ENCODE measurements at places on chromosomes 16 and 17.

DNA sequence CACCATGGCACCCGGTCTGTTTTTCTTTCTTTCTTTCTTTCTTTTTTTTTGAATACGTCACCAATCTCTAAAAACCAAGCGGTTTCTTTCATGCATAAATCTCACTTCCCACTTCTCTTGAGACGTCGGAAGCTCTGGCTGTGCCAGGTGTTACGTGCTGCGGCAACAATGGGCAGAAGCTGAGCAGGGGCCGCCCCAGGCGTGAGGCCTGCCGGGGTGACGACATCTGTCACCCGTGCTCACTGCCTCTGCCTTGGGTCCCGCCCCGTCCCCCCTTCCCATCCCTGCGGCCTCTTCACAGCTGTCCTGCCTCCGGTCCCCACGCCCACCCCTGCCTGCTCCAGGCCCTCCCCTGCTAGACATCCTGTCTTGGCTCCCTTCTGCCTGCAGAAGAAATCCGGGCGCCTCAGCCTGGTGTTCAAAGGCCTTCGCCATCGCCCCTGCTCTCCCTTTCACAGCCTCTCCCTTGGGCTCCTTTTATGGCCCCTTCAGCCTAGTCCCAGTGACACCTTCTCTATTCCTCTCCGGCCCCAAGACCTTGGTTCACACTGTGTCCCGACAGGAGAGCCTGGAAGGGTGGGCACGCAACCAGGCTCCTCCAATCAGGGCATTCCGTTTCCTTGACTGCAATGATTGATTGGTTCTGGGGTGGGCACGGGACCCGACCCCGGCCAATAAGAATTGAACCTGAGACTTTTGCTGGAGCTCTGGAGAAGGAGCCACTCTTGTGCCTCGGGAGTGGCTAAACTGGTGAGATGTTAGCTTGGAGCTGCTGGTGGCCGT is 4.8 kb downstream of the P2RX1 start:
- DNase-seq, result peak; percentile 87

DNA sequence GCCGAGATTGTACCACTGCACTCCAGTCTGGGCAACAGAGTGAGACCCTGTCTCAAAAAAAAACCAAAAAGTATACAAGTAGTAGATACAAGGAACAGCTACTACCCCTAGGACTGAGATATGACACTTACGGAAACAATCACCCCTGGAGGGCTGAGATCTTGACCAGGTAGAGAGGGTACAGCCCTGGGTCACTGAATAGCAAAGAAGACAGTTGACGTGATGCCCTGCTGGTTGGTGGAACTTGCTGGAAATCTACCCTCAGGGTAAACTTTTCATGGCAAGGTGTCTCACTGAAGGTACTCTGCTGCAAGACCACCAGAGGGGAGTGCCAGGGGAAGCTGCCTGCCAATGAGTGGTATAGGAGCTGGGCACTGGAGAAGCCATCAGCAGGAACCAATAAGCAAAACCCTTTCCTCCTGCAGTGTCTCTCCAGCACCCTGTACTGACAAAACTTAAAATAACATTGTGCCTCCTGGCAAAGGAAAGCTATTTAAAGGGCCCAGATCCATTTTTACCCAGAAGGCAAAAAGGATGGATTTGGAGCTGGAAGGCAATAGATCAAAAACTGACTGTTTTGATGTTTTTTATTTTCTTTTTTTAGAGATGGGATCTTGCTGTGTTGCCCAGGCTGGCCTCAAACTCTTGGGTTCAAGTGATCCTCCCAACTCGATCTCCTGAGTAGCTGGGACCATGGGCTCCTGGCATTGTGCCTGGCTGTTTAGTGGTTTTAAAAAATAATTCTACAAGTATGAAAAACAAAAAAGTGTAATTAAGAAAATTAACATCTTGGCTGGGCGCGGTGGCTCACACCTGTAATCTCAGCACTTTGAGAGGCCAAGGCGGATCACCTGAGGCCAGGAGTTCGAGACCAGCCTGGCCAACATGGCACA is 11.3 kb upstream of the PDXDC1 start:
- no peak for DNase-seq

DNA sequence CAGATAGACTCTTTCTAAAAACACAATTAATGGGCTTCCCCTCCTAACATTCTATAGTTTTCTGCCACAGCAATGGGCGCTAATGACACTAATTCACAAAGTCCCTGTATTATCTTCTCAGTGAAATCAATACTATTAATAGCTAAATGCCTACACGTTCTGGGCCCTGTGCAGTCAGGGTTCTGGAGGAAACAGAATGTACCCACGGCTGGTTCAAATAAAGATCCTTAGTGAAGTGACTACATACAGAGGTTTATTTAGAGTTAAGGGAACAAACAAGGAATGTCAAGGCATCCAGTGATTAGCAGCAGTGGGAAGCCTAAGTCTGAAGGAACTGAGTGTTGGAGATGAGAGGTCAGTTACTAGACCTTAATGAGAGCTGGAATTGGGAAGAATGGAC is 43.5 kb upstream of the MTMR4 start:
- no peak for DNase-seq

DNA sequence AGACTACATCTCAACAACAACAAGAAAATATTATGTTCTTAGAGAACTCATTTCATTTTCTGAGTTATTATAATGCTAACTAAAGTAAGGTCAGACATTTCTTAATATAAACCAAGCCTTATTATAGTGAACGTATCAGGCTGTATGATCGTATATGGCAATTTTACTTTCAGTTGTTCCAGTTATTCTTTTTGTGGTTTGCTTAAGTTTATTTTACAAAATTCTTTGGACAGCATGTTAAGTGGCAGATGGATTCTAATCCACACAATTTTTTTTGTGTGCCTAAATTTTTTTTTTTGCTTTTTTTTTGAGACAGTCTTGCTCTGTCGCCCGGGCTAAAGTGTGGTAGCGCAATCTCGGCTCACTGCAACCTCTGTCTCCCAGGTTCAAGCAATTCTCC is 59.0 kb downstream of the VMP1 start:
- no peak for DNase-seq

DNA sequence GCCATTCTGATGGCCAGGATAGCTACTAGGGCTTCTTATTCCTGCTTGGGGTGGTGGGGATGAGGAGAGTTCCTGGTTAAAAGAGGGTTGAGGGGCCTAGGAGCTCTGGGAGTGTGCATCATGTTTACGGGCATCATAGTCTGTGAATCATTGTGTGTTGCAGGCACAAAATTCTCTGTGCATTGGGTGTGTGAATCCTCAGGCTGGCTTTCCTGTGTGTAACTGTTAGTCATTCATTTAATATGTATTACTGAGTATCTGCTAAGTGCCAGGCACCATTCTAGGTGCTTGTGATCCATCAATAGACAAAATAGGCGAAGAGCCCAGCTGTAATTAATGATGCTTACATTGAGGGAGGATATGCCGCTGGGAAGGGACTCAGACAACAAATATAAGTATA is 5.8 kb downstream of the PPY start:
- no peak for DNase-seq

- DNase-seq, result peak; percentile 65
Observed at GRCh38 chr17:28901866-28902818, 737 bp downstream of the DHRS13 start.

DNA sequence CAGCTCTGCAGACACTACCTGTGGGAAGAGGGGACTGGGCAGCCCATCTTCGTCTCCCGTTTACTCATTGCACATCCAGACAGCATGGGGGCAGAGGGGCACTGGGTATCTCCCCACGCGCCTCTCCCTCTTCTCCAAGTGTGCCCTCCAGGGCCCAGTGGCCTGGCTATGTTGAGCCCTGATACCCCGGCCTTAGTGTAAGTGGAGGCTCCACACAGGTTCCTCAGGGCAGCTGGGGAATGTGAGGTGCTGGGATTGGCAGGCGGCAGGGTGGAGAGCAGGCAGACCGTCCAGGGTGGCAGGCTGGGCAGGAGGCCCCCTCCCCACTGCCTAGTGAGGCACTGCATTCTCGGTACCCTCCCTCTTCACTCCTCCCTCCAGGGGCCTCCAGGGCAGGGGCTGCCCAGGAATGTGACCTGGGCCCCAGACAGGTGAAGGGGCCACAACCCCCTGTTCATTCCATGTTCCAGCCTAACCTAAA is 13.2 kb upstream of the NAGLU start:
- DNase-seq, result no peak

DNA sequence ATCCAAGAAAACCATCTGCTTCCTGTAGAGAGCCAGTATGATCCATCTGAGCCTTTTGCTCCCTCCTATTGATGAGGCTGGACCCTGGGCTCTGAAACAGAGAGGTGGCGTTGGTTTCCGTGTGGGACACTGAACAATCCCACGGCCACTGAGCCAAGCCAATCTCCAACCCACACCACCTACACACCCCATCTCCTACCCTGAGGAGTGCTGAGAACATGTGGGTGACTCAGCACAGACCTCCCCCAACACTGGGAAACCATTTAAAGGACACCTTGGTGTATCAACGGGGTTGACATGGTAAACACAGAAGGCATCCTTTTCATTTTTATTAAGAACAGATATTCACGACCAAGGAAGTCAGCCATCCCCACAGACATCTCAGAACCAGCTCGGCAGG is 332.1 kb downstream of the SLC39A11 start:
- DNase-seq, result no peak

DNA sequence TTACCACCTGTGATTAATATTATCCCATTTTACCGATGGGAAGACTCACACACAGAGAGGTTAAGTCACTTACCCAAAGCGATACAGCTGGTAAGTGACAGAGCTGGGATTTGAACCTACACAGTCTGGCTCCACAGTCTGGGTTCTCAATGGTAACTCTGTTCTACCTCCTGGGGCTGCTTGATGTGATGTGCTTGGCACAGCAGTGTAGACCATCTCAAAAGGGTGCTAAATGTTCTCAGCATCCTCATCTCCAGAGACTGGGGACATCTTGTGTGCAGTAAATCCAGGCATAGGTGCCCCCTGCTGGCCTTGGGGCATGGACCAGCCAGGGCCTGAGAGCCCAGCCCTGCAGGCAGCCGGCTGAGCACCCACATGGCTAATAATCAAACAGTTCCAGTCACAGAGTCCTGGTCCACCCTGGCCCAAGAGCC is 15.4 kb upstream of the KATNB1 start:
- DNase-seq, result peak; percentile 68

DNA sequence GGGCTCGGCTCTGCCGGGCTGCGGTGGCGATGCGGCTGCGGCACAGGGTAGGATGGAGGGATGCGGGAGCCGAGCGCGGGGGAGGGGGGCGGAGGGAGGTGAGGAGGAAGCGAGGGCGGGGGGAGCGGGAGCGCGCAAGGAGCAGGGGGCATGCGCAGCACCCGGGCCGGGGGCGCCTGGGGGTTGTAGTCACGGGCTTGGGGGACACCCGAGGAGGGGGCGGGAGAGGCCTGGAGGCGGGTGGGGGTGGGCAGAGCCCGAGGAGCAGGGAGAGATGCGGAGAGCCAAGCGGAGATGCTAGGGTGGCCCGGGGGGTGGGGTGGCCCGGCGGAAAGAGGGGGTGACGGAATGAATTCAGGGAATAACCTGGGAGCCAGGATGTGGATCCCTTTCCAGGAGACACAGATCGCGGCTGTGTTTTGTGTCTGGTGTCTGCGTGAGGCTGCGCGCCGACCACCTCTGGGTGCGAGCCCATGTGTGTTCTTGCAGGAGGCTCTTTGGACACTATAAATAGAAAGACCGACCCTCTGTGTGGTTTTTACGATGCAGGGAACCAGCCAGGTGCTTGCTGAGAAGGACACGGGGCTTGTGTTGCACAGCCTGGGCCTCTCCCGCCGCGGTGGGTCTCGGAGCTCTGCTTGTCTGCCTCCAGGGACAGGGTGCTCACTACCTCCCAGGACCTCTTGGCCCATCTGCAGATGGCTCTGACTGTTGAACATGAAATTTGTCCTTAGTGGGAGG is at the start of gene STX1B:
Gene STX1B (minus strand): TSS at position 54 of the 741 bp plus-strand sequence. CDS start 242 bp downstream, outside the sequence.
- peak; percentile 60 for DNase-seq

- DNase-seq, result no peak
Observed at GRCh38 chr17:40243761-40244160, 24.7 kb downstream of the WIPF2 start.

DNA sequence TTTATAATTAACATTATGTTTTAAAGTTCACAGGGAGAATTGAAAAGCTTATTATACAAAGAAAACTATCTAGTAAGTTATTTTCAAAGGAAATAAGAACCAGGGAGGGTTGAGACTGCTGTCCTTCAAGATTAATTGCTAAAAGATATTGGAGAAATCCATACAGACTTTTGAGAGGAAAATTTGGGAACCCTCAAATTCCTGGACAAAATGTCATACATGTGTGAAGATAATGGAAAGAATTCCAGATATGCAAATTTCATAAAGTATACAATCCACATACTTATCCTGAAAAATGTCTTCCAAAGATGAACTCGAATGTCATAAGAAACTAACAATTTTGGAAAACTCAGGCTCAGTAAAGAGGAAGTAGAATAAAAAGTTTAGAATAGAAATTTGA is 213.8 kb downstream of the HS3ST3A1 start:
- no peak for DNase-seq

DNA sequence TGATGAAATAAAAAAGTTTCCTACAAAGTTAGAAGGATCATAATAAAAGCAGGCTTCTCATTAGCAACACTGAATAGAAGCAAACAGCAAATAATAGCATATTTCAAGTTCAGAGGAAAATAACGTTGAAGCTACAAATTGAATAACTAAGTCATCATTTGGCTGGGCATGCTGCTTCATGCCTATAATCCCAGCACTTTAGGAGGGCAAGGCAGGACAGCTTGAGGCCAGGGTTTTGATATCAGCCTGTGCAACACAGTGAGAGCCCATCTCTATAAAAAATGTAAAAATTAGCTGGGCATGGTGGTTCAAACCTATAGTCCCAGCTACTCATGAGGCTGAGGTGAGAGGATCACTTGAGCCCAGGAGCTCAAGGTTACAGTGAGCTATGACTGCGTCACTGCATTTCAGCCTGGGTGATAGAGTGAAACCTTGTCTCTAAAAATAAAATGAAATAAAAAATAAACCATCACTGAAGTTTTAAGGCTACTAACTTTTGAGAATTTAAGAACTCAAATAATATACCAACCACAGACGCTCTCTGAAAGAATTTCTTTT is 25.5 kb downstream of the NCOR1 start:
- no peak for DNase-seq

DNA sequence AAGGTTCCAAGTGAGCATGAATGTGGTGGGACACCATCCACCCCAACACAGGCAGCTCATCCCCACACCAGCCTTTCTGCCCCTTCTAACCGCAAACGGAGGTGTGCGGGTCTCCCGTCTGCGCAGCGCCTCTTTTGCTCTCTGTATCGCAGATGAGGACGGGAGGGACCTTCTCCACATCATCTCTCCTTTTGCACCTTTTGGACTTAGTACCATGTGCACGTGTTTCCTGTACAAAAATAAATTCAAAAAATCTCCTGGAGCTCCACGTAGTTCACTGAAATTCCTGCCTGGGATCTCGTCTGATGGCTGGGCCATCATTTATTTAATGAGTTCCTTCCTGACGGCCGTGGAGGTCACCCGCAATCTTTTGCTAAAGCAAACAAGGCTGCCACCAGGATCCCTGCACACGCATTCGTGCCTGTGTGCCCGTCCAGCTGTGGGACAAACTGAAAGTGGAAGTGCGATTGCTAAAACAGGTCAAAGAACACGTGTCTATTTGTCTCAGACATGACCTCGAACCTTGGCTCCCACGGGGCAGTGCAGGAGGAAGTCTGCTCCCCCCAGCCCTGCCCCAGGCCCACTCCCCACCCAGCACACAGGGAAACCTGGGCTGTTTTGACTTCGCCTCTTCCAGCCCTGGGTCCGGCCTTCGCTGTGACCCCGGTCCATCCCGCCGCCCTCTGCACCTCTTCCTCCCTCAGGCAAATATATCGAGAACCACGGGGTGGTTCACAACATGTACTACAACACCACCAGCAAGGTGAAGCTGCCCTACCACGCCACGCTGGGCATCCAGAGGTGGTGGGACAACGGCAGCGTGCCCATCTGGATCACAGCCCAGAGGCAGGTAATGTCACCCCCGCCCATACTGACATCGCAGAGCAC is 2.3 kb downstream of the ENPP7 start:
- peak; percentile 21 for DNase-seq

GRCh38 chr16:11498683-11499082 is 88.0 kb downstream of the LITAF start:
- DNase-seq, result no peak
